NCI-H526 (cell line): ENCODE measurements at places on chromosomes 4 and X.

- DNase-seq: no peak
These were observed 62.7 kb downstream of the SLC9A6 start for GRCh38 chrX:136047969-136048368.

DNA sequence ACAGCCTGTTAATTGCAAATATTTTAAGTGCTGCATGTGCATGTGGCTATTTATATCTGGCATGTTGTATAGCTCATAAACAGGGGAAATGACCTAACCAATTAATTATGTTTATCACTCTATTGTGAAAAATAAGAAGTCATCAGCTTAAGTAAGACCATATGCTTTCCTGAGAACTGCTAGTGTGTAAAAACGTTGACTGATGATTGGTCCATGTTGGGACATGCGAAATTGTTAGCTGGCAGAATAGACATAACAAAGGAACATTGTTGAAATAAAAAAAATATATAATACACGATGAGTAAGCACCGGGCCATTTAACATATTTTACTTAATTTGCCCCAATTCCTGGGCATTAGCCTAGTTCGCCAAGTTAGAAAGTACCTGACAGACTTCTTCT is 207.5 kb downstream of the ANK2 start:
- no peak for DNase-seq

DNA sequence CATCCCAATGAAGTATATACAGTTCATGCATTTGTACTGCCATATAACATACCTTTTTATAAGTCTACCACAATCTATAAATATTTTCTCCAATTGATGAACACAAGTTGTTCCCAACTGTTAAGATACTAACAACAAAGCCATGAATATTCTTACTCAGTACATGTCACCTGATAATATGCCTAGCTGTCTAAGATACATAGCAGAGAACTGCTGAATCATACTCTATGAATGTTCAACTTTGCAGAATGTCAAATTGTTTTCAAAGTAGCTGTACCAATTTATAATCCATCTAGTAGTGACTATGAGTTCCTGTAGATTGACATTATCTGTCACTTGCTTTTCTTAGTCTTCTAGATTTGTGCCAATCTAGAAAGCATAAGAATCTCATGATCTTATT is 84.9 kb downstream of the RAB28 start:
- no peak for DNase-seq

DNA sequence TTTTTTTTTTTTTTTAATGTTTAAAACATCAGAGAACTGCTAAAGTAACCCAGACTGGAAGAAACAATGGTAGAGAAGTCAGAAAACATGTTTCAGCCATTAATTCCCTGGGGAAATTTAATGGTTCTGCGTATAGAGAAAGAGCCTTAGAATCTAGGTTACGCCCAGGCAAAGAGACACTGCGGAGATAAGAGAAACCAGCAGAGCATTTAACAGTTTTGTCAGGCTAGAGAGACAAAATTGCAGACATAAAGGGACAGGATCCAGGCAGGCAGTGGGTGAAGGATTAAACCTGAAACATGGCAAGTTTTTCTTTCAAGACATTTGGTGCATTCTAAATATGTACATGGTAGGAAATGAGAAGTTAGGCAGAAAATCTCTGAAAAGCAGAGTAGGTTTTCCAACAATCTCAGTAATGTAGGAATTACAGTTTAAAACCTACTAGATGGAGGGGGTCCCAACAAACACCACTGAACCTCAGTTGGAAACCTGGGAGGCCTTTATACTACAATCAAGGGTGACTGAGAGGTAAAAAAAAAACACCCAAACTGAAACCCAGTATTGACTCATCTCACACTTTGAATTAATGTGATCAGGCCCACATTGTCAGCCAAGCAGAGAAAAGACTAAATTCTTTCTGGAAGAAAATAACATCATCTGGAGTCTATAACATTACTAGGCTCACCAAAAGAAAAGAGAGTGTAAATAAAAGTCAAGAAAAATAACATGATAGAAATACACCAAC is 254.2 kb upstream of the NWD2 start:
- DNase-seq: peak; percentile 8

DNA sequence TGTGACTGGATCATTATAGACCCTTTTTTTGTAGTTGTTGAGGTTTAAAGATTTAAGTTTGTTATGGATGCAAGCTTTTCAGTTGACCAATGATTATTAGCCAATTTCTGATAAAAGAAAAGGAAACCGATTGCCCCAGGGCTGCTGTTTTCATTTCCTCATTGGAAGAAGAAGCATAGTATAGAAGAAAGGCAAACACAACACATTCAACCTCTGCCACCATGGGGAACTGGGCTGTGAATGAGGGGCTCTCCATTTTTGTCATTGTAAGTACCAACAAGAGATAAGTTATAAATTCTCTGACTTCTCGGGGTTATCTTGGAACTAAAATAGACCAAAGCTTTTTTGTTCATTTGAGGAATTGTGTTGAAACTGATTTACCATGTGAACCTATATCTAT is at the start of gene CYBB:
CYBB (plus strand) TSS at position 203 of the 400 bp plus-strand sequence; CDS start at position 222, 19 bp downstream.
- DNase-seq: no peak
